Dorsolateral prefrontal cortex (tissue), 122 donors: ENCODE measurements at places on chromosomes 6 and 20.

DNA sequence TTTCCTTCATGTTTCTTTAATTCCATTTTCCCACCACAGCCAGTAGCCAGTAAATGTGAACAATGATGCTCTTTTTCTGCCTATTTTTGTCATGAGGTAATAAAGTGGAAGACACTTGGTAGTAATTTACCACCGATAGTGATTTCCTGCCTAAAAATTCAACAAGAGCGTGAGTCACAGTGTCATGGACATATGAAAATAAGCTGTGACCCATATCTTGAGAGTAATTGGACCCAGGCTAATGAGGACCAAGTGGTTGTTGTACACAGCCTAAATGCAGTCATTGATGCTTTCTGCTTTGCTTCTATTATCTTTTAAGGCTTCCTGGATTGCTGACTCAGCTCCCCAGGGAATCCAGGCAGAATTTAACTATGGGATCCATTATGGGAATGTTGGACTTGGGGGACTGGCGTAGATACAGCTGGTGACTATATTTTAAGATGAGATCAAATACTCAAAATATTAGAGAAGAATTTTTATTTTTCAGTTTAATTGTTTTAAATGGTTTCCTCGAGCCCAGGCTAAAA is 265.9 kb upstream of the FERMT1 start:
- no peak for DNase-seq

GRCh38 chr20:59120491-59120890 is 43.1 kb upstream of the ZNF831 start:
- DNase-seq, result no peak

DNA sequence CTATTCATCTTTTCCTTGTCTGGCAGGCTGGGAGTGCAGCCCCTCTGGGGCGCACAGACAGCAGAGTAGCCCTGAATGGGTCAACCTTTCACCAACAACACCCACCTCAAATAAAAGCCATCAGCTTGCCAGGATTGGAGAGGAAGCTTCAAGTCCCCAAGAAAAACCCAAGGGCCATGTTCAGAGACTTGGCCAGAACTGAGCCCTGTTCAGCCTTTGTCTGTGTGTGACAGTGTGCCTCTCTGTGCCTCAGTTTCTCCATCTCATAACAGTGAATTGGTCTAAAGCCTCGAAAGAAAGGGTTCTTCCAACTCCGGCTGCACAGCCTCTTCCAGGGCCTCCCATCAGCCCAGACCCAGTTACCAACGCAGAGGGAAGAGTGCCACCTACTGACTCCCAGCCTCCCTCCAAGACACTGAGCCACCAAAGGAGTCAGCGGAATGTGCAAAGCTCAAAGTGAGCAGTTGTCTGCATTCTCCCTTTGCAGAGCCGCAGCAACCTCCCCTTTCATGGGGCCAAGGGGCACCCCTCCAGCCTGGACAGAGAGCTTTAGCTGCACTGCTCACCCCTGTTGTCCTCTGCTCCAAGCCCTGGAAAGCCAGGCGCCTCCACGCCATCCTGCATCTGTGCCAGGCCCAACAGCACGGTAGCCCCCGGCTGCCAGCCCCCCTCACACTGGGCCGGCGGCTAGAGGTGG is 82.7 kb upstream of the TOP1 start:
- peak; percentile 74 for DNase-seq

DNA sequence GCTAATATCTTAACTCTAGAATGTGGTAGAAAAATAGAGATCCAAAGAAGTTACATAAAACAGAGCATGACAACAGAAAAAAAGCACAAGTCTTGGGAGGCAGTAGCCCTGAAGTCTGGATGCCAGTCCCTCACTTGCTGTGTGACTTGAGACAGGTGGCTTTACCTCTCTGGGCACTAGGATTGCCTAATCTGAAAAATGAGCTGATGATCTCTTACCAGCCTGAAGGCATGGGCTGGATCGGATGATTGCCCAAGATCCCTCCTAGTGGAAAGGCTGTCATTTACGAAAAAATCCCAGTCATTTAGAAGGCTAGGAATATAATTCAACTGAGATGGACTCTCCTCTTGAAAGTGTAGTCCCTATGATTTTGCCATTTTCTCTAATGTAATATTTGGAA is 10.9 kb upstream of the GCM1 start:
- no peak for DNase-seq

DNA sequence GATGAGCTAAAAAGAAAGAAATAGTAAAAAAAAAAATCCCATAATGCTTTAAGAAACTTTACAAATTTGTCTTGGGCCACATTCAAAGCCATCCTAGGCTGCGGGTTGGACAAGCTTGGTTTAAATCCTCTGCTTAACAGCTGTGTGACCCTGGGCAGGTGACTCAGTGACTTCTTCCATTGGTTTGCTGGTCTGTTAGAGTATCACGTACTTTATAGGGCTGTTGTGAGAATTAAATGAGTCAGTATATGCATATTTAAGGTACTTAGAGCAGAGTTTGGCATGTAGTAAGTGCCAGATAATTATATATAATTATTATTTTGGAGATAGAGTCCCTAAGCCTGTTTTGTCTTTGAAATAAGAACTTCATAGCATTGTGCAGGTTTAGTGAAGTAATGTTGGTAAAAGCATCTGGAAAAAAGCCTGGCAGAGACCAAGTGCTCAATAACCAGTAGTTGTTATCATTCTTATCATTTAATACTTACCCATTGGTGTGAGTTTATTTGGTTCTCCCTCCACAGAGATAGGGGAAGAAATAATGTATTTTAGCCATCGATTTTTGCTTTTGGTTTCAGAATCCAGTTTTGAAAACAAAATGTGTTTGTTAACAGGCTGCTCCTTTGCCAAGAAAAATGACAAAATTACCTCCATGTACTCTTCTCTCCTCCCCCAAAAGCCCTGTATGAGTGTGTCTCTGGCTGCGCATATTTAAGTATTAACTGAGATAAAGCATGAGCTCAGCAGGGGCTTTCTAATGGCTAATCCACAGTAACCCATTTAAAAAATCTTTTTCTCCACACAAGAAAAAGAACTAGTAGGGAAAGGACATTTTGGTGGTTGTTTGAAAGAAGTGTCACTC is 67.2 kb downstream of the FOXO3 start:
- no peak for DNase-seq

DNA sequence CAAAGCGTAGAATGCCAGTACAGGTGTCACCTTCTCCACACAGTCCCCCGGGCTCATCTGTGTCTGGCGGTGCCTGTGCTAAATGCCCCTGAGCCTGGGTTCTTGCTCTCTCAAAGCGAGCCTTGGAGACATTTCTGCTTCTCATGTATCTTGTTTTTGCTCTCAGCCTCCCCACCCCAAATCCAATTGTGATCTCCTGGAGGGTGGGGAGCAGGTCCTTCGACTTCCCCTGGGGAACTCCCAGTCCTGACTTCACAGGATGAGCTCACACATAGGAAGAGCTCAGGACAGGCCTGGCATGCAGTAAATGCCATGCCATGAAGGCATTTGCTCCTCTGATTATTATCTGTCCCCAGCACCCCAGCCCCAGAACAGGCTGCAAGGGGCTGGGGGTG is 58.1 kb downstream of the NOL4L start:
- peak; percentile 32 for DNase-seq

DNA sequence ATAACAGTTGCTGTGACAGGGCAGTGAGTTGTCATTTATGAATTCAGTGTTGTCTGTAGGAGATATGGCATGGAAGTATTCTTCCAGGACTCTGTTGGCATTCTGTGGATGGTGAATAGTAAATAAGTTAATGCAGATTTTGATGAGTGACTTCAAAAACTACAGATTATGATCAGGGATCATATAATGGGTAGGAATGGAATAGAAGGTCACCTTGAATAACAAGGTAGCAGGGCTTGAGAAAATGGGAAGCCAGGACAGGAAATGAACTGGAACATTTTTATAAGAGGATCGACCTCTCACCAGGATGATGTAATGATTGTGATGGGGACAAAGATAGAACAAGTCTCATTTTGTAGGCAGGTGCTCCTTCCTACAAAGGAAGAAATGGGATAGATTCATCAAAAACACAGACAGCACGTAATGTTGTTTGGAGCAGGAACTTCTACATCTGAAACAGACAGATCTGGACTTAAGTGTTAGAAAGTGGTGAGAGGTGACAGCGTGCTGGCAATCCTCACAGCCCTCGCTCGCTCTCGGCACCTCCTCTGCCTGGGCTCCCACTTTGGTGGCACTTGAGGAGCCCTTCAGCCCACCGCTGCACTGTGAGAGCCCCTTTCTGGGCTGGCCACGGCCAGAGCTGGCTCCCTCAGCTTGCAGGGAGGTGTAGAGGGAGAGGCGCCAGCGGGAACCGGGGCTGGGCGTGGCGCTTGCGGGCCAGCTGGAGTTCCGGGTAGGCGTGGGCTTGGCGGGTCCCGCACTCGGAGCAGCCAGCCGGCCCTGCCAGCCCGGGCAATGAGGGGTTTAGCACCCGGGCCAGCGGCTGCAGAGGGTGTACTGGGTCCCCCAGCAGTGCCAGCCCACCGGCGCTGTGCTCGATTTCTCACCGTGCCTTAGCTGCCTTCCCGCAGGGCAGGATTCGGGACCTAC is 30.8 kb upstream of the SSR1 start:
- no peak for DNase-seq

GRCh38 chr6:149458196-149458595 is 26.6 kb downstream of the ZC3H12D start:
- DNase-seq, result no peak

DNA sequence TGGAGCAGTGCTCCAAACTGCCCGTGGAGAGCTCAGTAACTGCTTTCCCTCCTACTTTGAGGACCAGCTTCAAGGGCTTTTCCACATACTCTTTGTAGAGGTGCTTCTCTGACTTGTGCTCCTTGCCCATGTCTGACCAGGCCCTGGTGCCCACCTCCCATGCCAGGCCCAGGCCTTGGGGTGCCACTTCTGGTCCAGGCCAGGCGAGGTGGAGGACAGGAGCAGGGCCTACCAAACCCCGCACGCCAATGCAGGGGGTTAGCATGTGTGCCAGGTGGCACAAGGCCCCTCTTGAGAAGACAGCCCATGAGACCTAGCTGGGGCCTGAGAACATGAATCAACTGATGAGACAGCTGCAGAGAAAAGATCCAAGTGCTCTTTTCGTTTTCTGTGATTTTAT is 47.0 kb upstream of the PLN start:
- DNase-seq, result no peak

DNA sequence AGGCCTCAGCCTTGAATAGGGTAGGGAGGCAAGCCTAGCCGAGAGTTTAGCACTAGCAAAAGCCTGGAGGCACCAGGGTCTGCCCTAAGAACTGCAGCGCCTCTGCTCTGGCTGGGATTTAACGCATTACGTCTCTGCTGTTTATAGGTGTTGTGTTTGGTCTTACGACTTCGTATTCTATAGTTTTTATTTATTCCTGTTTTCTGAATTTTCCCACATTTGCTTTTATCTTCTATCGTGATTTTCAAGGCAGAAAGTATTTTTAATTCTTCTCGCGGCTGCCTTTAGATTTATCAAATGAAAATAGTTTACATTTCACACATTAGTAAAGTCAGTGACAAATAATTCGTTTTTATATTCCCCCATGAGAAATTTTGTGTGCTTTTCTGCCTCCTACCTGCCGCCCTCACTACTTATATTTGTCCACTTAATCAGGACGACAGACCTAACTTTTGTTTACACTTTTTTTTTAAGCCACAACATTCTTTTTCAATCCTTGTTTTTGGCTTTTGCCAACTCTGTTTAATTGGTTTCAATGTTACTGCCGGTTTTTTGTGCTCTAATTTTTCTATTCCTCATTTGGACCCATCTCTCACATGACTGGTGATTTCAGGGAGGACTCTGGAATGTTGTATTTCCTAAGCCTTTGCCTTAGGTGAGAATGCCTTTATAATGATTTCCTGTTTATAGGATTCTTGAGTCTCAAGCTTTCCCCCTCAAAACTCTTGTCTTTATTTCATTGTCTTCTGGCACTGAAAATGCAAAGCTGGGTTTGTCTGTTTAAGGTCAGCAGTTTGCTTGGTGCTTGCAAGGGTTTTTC is 1.3 kb upstream of the LZTS3 start:
- DNase-seq, result no peak

DNA sequence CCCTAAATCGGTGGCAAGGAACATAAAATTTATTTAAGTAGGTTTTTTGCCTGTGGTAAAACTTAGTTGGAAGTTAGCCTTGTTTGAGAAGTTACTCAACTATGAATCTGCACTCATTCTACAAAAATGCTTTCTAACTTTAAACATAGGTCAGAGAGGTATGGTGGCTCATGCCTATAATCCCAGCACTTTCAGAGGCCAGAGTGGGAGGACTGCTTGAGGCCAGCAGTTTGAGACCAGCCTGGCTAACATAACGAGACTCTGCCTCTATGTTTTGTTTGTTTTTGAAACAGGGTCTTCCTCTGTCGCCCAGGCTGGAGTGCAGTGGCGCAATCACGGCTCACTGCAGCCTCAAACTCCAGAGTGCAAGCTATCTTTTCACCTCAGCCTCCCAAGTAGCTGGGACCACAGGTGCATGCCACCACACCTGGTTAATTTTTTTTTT is 16.2 kb downstream of the USP49 start:
- DNase-seq, result no peak

GRCh38 chr6:12485226-12485764 is 195.1 kb downstream of the EDN1 start:
- no peak for DNase-seq

DNA sequence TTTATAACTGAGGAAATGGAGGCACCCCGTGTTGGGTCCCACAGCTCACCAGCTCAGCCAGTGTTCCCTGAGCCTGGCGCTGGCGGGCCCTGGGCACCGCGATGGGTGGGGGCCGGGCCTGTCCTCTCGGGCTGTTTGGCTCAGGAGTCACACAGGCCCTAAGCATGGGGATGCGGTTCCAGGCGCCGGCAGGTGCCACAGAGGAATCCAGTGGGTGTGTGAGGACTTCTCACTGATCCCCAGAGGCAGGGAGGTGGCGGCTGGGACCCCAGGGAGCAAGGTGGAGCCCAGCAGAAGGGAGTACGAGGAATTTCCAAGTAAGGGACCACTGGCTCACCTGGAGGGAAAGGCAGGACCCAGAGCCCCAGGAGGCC is 57.5 kb downstream of the IRF4 start:
- DNase-seq, result no peak

DNA sequence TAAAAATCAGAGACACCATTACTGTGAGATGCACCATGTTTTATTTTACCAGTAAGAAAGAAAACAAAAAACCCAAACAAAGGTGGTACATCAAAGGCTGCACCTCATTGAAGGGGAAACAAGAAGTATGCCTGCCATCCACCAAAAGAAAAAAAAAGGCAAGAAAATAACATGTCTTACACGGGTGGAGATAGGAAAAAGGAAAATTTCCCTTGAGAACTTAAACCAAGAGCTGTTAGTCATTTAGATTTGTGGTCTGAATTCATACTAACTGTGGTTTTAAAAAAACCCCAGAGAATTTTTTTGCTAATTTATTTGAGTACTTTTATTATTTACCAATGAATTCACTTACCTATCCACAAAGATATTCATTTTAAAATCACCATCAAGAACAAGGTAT is 144.0 kb downstream of the LRRC1 start:
- DNase-seq, result no peak

- DNase-seq, result no peak
Measured at GRCh38 chr20:6626805-6627204, 140.7 kb upstream of the BMP2 start.

GRCh38 chr6:84553527-84553926 is 210.9 kb downstream of the TBX18 start:
- no peak for DNase-seq

DNA sequence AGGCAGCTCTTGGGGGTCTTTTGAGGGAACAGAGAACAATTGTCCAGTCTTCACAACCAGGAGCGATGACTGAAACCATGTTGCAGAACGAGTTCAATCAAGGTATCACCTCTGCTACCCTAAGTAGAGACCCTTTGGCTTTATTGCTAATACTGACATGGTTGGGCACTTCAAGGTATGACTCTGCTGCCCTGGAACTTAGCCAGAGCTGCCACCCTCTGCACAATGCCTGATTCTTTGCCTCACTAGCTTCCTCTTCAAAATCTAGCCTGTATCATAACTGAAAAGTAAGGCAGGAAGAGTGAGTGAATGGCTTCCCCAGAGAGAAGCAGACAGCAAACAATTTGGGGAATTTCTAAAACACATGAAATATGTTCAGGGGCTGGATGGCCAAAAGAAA is 592.7 kb upstream of the NRSN1 start:
- DNase-seq, result no peak
